SHP77 treated with DMSO at 0.1 percent for 48 hours (cell line): ENCODE measurements at places on chromosomes 4 and X.
A peak's percentile ranks its signal among the peaks of the same experiment; 100 is the strongest.

DNA sequence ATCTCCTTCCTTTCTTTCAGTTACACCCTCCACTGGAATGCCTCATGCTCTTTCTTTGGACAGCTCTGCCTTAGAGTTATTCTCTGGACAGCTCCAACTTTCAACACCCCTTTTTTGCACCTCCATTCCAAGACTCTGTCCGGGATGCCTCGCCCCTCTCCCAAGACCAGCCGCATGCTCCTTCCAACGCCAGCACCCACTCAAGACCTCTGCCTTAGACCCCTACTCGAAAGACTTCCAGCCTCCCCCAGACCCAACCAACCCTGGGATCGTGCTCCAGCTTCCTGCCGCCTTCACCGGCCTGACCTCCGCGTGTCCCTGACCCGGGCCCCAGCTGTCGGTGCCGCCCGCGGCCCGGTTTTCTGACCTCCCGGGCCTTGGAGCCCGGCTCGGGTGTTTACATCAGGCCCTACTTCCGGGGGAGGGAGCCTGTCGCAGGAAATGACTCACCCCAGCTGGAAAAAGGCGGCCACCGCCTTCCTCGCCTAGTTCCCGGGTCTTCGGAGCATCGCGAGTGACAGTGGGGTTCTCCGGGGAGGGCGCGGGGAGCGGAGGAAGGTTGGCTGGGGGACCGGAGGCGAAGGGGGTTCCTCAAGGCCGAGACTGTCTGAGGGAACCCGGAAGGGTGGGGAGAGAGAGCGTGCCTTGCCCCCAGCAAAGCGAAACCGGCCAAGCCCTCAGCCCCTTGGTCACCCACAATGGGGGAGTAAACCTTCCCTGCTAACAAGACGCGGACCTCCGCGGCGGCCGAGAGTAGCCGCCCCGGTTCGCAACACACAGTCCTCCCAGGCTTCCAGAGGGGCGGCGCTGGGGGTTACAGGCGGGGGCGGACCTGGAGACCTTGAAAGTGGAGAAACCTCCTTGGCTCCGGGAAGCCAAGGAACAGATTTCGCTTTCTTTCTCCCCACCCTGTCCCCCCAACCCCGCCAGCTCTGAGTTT, at the start of gene WDR45:
Gene WDR45 (minus strand): TSS at position 399 of the 940 bp plus-strand sequence. CDS start 1,792 bp downstream, outside the sequence.
- DNase-seq, result no peak

DNA sequence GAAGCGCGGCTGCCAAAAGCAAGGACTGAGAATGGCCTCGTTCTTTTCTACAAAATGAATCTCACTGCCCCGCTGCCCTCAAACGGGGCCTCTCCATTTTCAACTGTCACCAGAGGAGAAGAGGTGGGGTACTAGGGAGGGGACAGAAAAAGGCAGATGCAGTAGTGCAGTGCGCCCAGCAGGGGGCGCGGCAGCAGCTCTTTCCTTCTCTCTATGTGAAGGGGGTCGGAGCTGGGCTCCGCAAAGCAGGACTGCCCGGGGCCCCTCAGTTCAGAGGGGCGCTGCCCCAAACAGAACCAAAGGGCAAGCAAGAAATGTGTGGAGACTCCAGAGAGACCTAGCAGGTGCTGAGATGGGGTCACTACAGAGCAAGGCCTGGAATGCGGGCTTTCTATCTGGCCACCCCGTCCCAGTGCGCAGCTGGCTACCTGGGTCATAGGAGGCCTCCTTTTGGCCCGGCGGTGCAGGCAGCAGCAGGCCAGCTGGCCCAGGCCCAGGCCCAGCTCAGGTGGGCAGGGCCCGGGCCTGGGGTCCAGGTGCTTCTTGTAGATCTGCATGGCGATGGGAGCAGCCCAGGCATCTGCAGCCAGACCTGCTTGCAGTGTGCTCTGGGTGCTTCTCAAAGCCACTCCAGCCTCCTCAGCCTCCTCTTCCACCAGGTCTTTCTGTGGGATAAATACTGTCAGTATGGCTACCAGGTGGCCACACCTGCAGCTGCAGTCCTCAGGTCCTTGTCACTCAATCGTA, 5.9 kb downstream of the IRAK1 start:
- no peak for DNase-seq

DNA sequence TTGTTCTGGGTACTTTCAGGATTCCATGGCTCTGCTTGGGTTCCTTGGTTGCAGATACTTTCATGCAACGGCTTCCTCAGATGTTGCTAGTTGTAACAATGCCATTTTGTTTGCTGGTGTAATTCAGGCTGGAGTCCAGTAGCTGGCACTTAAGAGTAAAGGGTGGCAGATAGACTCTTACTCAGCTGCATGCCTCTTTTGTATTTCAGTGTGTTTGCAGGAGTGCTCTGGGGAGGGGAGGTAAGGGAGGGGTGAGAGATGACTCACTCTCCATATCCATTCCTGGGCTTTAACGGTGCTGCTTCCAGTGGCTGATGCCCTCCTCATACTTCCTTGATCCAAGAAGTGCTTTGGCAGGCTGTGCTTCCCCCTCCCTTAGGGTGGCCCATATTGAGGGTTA, 155.2 kb downstream of the ZNF330 start:
- DNase-seq, result peak; percentile 24

DNA sequence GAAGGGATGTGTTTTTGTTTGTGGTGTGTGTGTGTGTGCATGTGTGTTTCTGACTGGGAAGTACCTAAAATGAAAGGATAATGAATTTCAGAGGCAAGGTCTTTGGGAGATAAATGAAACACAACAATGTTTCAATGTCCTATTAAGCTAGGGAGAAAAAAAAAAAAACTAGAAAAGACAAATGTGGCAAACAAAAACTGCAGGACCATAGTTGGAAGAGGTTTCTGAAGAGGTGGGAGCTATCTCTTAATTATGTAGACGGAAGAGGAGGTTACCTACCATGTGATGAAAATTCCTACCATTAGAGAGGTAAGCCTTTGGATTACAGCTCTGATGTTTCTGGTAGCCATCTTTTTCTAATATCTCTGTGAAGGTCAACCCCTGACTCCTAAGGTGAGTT, at the start of gene TRPC5OS:
Gene TRPC5OS (plus strand): TSS at position 301 of the 400 bp plus-strand sequence. CDS start 25,669 bp downstream, outside the sequence.
- no peak for DNase-seq

DNA sequence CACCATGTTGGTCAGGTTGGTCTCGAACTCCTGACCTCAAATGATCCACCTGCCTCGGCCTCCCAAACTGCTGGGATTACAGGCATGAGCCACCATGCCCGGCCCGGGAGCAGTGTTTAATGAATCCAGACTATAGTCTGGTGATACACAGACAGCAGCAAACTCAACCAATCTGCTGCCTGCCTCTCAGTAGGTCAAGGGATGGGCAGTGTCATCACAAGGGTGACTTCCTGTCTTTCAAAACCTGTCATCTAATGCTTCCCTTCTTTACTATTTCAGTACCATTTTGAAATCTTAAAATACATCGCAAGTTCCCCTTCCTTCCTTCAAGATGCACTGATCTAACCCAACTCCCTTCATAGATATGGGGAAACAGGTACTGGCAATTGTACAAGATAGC, 8.4 kb downstream of the RPL39 start:
- DNase-seq, result no peak

DNA sequence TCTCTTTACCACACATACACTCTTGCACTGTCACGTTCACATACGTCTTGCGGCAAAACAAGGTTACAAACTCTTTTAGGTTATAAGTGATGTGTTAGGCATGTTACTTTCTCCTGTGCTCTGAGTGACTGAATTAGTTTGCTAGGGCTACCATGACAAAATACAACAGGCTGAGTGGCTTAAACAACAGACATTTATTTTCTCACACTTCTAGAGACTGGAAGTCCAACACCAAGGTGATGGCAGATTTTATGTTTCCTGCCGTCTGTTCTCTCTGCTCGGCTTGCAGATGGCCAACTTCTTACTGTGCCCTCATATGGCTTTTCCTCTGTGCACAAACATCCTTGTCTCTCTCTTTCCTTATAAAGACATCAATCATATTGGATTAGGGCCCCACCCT, 1224.3 kb upstream of the TENM3 start:
- DNase-seq, result no peak

DNA sequence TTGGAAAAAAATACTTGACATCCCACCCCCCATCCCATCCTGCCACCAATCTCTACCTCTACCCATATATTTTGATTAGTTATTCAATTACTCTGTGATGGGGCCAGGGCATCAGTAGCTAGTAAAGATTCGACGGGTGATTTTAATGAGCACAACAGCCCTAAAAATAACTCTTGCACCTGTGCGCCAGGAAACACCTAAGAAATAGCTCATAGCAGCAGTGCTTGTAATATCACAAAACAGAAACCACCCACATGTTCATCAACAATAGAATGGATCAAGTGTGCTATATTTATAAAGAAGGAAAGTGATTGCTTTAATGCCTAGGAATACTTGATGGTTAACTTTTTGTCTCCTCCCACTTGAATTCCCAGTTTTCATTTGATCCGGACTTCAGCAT, 225.6 kb upstream of the LCORL start:
- no peak for DNase-seq

GRCh38 chr4:168408620-168409019, 71.7 kb downstream of the DDX60L start:
- DNase-seq, result no peak

DNA sequence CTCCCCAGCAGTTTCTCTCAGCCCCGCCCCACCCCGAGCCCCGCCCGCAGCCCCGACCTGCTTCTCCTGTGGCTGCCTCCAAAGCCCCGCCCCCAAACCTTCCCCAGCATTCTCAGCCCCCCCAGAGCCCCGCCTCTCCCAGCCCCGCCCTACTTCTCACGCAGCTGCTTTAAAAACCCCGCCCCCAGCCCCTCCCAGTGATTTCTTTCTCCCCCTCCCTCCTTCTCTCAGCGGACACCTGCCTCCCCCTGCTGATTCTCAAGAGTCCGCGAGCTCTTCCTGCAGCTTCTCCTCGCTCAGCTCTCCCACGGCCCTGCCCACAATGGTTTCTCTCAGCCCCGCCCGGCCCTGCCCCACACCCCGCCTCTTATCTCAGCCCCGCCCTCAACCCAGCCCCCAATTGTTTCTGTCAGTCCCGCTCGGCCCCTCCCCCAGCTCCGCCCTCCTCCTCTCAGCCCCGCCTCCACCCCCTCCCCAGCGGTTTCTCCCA, 636 bp upstream of the EOLA1 start:
- no peak for DNase-seq

DNA sequence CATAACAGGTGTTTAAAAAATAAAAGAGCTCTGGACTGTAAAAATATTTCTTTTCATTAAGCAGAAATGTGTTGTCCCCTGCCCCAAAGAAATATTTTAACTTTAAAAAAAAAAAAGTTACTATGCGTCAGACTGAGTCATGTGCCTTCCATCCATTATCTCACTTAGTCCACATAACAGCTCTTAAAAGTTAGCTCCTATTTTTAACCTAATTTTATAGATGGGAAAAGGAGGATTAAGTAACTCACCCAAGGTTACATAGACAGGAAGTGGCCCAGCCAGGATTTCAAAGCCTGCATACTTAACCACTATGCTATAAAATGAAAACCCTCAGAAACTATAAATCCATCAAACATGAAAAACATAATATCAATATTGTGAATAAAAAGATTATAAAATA, 97.7 kb downstream of the MANBA start:
- DNase-seq, result no peak

GRCh38 chrX:9342561-9343051, 122.3 kb upstream of the TBL1X start:
- peak; percentile 28 for DNase-seq

GRCh38 chr4:113618205-113618604, 143.3 kb downstream of the CAMK2D start:
- DNase-seq, result no peak

- no peak for DNase-seq
Observed at GRCh38 chr4:58144721-58145120, 1034.5 kb upstream of the IGFBP7 start.

- no peak for DNase-seq
Observed at GRCh38 chrX:54181202-54181953, 1.7 kb downstream of the FAM120C start.

DNA sequence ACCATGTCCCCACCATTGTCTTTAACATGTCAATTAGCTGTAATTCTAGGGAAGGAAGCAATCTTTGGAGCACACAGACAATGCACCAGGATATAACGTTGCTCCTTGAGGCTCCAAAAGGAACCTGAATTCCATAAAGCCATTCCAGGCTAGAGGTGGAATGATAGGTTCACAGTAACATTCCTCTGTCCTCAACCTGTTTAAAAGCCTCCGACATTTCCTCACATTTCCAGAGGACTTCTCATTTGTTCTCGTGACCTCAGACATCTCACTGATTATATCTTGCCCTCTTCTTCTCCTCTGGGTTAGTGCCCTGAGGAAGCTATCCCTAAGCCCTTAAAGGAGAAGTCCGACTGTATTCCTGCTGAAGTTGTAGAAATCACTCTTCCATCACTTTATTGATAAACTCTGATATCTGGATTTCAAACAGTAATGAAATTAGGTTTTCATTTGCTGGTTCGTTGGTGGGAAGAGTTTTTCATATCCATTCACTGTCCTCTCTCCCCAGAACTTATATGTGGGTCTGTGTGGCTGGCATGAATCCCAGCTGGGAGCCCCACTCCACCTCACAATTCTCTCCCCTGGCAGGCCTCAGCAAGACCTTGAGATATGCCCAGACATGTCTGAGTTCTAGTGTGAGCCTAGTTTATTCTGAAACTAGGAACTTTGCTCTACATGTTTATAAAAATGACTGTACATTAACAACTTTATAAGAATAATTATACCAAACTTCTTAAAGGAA, 44.2 kb upstream of the PRSS12 start:
- no peak for DNase-seq

GRCh38 chr4:79852305-79852730, 220.7 kb downstream of the ANTXR2 start:
- DNase-seq, result no peak

- DNase-seq, result no peak
Observed at GRCh38 chr4:150720973-150721518, 139.1 kb downstream of the MAB21L2 start.

DNA sequence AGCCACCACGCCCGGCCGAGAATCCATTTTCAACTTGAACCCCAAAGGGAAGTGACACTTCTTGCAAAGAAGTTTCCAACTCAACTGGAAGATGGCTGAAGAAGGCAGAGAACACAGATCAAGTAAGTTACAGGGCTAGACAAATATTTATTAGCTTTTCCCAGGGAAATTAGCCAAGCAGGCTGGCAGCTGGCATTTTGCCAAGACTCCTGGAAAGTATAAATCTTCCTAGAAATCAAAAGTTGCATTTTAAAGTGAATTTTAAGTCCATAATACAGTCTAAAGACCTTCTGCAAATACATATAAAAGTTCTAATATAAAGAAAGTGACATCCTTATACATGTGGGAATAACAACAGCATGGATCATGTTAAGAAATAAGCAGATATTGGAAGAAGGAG, 3.4 kb upstream of the MRPL1 start:
- no peak for DNase-seq

GRCh38 chr4:27515140-27515539, 654.5 kb downstream of the STIM2 start:
- no peak for DNase-seq
